HCEC 1CT (cell line): ENCODE measurements at places on chromosomes 12 and 14.

GRCh38 chr12:131506426-131506825, 204.5 kb upstream of the SFSWAP start:
- DNase-seq: no peak

GRCh38 chr14:56414236-56414635, 165.4 kb upstream of the TMEM260 start:
- DNase-seq: no peak

- DNase-seq: peak; percentile 42
These were observed 691.4 kb upstream of the TBX3 start for GRCh38 chr12:115375186-115375991.

DNA sequence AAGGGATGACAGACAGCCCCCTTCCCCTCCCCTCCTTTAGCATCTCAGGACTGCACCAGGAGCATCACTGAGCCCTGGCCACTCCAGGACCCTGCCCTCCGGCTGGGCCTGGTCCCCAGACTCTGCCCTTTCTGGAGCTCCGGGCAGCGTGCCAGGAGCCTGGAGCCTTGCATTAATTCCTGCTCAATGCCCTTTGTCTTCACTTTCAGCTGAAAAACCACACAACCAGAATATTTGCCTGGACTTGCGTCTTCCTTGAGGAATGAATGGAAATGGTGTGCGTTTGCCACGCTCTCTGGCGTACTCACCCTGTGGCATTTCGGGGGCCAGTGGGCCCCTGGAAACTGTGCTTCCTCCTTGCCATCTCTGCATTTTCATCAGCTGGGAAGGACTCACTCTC, 8.5 kb upstream of the RFLNA start:
- DNase-seq: no peak

- no peak for DNase-seq
These were observed 20.3 kb upstream of the GNS start for GRCh38 chr12:64779354-64779974.

DNA sequence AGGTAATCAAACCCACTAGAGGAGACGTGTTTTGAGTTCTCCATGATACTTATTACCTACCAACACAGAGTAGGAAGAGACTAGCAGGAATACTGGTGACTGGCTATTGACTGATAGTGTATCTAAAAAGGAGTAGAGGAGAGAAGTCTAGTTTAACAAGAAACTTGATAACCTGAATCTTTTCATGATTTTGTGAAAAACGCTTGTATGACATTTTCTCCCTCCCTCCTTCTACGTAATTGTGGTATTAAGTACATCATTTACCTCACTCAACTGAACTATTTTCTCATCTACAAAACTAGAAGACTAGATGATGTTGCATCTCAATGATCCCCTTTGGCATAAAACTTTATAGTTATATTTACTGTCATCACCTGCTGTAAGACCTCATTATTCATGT, 107.4 kb downstream of the PPP1R12A start:
- DNase-seq: no peak

- DNase-seq: no peak
These were observed 283.4 kb downstream of the CEP128 start for GRCh38 chr14:80658155-80658554.

DNA sequence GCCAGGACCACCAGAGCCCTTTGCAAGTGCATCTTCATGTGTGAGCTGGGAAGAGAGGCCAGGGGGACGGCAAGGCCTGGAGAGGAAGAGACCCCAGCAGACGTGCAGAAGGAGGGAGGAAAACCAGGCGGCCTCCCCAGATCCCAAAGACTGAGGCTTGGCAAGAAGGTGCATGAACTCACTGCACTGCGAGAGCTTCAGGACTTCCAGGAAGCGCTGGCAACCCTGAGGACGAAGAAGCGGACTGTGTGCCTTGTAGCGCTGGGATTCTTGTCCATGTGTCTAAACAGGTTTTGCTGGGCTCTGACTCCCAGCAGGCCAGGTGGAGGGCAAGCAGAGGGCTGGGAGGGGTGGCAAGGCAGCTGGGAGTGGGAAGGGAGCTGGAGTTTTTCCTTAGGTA, 939 bp downstream of the TGFB3 start:
- DNase-seq: no peak

DNA sequence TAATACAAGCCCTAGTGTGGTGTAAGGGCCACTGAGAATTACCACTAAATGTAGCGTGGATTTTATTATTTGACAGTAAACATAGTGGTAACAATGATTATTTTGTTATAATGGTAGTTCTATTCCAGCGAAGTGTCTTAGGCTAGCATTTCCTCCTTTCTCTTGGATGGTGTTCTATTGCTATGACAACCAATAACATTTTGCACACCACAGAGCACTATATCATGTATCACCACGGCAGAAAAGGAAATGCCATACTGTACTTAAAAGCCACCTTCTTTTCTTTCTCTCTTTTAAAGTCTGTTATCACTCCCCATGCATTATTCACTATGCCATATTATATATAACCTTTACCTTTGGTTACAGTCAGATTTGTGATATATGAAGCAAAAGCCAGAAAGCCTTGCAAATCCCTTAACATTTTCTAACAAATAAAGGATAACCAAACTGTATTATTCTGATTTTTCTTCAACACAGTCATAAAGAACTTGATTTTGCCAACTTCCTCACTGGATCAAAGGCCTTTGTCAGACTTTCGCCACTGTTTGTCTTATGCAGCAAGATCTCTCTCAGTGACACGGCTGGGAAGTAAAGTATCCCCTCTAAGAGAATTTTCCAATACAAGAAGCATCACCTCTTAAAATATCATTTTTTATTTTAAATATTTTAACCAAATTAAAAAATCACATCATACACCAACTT, 195.8 kb downstream of the FOXN3 start:
- peak; percentile 22 for DNase-seq

DNA sequence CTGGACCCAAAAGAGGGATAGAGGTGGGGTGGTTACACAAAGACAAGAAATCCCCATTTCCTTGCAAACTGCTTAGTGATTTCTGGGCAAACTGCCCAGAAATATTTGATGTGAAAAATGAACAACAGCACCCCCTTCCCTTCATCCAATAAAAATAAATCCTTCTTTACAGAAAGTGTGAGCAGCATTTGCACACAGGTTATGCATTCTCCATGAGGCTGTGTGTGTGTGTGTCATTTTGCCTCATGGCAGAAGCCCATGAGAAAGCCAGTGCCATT, 17.2 kb upstream of the NRXN3 start:
- DNase-seq: peak; percentile 6

- no peak for DNase-seq
These were observed 178.9 kb upstream of the NRXN3 start for GRCh38 chr14:77991128-77991772.

GRCh38 chr14:94403312-94403932, 15.0 kb upstream of the SERPINA1 start:
- no peak for DNase-seq

DNA sequence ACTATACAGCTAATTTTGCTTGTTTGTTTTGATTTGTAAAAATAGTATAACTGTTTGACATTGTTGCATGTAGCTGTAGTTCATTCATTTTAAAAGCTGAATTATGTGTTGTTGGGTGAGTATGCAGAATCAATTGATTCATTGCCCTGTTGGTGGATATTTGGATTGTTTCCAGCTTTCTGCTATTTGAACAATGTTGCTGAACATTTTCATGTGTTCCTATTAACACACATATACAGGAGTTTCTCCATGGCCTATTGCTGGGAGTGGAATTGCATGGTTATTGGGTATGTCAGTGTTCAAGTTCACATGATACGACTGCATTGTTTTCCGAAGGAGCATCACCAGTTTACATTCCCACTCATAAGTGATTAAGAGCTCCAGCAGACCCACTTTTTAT, 75.3 kb downstream of the SRGAP1 start:
- DNase-seq: no peak

DNA sequence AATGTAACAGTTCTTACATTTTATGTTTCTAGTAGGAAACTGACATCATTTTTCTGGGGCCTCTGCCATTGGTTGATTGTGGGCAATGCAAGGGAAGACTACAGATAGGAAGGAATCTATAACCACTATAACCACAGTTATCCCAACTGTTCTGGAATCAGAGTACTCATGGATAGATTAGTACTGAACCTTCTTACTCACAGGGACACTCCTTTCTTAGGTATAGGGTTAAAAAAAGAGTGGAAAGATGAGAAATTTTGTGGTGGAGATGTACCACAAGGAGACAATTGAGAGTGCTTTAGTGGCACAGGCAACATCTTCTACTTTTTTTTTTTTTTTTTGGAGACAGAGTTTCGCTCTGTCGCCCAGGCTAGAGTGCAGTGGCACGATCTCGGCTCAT, 21.0 kb downstream of the TMEM116 start:
- DNase-seq: no peak

DNA sequence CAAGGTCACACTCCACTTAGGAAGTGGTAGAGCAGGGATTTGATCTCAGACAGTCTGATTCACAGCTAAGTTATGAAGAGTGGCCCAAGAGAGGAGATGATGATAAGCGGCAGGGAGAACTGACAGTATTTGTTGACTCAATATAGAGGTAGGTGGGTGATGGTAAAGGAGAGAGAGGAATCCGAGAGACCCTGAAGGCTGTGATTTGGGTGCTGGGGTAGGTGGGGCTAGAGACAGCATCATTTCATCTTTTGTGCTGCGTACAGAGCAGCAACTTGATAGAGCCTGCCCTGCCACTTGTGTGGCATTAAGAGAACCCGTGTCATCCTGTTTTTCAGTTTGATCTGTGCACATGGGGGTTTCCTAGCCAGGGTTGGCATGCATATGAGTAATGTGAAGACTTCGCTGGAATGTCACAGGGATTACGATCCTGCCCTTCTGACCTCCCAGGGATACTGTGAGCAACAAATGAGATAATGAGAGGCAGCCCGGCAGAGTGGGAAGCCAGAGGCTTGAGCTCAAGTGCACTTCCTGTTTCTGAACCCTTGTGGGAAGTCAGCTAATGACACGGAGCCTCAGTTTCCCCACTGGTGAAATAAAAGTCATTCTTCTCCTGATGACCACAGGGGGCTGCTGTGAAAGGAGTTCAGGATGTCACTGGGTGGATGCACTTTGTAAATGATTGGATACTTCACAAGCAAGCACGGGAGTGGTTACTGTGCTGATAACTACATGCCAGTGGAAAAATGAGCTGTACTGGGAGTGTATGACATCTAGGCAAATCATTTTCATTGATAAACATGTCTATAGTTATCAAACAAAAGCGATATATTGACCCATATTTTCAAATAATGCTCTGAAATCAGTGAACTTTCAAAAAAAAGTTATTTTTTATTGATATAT, 59.5 kb upstream of the IGF1 start:
- no peak for DNase-seq

GRCh38 chr12:24730489-24730896, 218.4 kb downstream of the BCAT1 start:
- no peak for DNase-seq

- peak; percentile 68 for DNase-seq
These were observed 37.7 kb downstream of the SLC5A8 start for GRCh38 chr12:101172316-101172715.

DNA sequence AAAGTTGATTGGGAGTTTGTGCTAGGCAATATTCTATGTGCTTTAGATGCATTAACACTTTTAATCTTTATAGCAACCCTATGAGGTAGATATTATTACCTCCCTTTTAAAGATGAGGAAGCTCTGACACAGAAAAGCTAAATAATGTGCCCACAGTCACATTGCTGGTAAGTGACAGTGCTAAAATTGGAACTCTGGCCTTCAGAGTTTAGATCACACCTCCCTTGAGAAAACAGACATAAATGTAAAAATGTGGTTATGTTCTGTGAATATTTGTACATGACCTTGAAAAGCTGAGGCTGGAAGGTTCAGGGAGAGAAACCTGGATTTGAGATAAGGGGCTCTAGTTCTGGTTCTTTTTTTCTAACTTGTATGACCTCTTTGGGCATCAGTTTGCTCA, 1.9 kb downstream of the ABHD4 start:
- no peak for DNase-seq

- DNase-seq: no peak
These were observed 126.7 kb upstream of the HIF1A start for GRCh38 chr14:61568572-61569011.

DNA sequence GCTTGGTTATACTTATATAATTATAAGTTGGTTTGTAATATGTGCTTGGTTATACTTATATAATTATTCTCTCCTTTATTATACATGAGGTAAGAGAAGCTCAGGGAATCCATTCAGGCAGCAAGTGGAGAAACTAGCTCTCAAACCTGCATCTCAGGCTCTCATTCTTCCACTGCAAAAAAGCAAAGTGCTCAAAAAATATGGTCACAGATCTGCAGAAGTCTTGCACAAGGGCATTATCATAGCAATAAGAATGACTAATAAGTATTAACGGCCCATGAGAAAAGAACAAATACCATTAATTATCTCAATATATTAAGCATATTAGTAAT, 476 bp upstream of the TRAFD1 start:
- DNase-seq: no peak

GRCh38 chr12:111417784-111418593, 12.3 kb downstream of the SH2B3 start:
- DNase-seq: no peak

GRCh38 chr12:112408621-112409020, 784 bp downstream of the RPL6 start:
- no peak for DNase-seq

DNA sequence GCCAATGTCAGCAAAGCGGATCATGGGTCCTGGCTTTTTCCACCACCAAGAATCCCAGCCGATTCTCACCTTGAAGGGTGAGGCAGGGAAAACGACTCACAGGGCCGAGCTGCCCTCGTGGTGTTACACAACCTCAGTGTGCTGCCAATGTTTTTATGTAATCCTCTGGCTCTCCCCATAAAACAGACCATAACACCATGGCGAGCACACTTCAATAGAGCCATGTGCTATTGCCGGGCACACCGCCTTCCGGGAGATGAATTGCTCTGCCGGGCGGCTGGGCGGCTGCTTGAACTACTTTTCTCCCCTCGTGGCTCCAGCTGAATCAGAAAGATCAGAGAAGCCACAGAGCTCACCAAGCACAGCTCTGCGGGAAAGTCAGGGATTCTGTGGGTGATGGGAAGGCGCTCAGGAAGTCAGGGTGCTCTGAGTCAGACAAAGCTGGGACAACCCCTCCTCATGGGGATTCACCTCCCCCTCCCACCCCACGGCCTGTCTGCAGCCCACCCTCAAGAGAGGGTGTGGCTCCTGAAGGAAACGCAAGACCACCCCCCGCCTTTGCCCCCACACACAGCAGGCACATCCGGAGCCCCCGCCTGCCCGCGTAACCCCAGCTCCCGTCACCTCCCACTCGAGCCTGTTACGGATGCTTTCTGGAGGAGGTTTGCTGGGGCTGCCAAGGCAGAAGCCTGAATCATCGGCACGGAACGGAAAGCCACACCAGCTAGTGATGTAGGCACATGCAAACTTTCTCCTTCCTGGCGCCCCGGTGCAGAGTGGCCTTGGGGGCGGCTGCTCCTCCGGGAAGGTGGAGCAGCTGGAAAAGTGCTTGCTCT, 1.8 kb downstream of the GALNT9 start:
- peak; percentile 88 for DNase-seq
